ENCODE measurements at places on chromosomes 7 and 10. TPM values are rescaled to one million over a fixed set of nuclear protein-coding genes. Genes with fewer than 3 reads are reported as not detected.

Gene ELAPOR2
- total RNA-seq, result 16.8 TPM

DNA sequence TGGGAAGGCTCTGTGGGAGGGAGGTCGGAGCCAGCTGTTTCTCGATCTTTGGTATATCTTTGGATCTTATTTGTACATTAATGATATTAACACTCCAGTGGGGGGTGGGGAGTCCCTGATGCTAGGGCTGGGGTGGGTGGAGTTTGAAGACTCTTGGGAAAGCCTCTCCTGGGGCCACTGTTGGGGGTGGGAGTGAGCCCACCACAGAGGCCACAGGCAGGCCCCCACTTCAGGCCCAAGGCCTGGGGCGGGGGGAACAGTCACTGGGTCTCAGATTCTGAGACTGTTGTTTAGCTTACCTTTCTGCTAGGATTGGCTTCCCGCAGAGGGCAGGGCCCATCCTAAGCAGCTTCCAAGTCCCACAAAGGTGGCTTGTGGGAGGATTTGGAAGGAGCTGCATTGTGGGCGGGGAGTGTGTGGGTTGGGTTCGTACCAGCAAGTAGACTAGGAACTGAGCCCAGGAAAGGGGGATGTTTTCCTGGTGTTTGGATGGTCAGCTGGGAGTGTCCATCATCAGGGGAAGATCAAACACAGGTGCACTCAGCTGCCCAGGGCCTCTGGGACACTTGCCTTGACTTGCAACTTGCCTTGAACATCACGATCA is 11.9 kb downstream of the YKT6 start:
- no peak for DNase-seq

GRCh38 chr7:108376206-108376605 is 80.0 kb downstream of the NRCAM start:
- no peak for DNase-seq

Gene SPDYE9
- not detected for total RNA-seq

Gene CTTNBP2
- not detected for total RNA-seq

Gene PLXDC2
- 0.07 TPM for total RNA-seq

Gene TEX36
- total RNA-seq, result not detected

DNA sequence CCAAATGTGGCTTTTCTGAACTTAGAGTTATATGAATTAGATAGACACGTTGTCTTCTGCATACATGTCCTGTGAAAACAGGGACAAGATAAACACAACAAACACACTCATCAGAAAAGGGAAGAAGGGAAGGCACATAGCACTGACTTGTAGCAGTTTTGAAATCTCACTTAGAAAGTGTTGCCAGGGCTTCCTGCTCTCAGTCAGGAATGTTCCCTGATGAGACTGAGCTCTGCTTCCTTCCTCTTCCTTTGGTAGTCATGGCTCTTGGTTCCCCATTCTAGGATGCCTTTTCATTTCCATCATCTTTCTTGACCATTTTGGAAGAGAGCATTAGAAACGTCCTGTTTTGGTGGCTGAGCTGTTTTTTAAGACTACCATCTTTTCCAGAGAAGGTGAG is 233.8 kb upstream of the LYZL1 start:
- no peak for DNase-seq

- DNase-seq, result no peak
Observed at GRCh38 chr10:122258136-122259074, 12.7 kb upstream of the BTBD16 start.

Gene HELLS
- total RNA-seq, result 120 TPM

DNA sequence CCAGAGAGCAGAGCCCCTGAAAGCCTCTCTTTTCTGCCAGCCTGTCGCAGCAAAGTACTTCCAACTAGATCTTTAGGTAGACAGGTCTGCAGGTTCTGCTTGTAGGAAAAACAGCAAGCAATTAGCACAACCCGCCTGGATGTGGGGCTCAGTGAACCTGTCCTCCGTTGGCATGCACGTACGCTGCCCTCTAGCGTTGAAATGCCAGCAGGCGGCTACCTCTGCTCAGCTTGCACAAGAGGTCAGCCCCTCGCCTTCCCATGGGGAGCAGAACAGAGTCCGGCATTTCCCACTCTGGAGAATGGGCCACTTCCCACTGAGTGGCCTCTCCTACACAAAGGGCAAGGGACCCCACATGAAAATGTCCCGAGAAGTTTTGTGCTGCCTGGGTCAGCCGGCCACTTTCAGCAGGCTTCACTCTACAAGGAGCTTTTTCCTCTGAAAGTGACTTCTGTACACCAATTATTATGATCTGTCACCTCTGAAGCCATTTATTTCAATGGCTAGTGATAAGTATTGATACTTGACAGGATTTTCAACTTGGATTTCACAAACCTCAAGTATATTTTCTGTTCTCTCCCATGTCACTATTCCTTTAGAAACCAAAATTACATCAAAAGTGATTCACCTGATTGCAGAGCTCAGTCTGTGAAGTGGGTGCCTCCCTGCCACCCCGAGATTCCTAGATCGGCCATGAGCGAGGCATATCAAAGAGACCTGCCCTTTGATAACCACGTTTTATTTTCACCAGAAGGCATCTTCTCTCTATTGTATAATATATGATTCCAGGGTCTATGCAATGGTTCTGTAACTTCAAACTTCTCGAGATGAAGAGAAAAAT is 56.7 kb downstream of the JCAD start:
- DNase-seq, result peak; percentile 69

Gene CTAGE8
- 1.5 TPM for total RNA-seq

DNA sequence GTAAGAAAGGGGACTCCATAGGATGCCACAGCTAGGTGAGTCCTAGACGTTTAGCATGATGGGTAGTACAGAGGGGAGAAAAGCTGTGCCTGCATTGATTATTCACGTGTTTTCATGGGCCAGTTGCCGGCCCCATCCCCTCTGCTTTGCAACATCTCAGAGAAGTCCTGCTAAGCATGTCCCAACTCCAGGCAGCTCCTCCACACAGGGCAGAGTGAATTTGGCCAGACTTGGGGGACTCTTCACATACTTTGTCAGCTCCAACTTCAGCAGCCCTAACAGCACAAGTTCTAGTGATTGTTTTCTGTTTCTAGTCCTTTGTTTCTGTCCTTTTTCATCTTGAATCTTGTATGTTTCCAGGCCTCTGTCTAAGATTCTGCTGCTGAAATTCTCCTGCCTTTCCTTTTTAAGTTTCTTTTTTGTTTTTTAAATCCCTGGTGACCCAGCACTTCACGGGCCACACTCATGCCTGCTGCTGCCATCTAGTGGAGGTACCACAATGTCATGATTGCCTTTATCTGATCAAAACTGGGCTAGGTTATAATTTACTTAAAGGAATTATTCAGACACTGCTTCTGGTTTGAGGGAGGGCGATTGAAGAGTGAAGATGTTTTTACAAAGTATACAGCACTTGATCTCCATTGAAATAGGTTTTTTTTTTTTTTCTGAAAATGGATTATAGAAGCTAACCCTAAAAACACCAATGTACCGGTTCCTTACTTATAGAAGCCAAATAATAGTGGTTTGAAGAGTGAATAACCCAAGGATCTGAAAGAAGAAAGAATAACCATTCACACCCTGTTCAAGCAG is 276.9 kb downstream of the CSTF2T start:
- peak; percentile 25 for DNase-seq

GRCh38 chr7:156107957-156108356 is 295.7 kb upstream of the SHH start:
- no peak for DNase-seq

- no peak for DNase-seq
Observed at GRCh38 chr7:141189231-141189630, 115.4 kb downstream of the TMEM178B start.

GRCh38 chr10:122544493-122544892 is 16.1 kb upstream of the DMBT1 start:
- no peak for DNase-seq

Gene EPC1
- total RNA-seq, result 36.0 TPM

Gene SVIL
- total RNA-seq, result 14.2 TPM

Gene SIRT1
- total RNA-seq, result 42.6 TPM

Gene KLHDC10
- 21.7 TPM for total RNA-seq

Gene GNG11
- not detected for total RNA-seq

Gene HOXA9
- total RNA-seq, result not detected

Gene TFPI2
- 0.34 TPM for total RNA-seq

DNA sequence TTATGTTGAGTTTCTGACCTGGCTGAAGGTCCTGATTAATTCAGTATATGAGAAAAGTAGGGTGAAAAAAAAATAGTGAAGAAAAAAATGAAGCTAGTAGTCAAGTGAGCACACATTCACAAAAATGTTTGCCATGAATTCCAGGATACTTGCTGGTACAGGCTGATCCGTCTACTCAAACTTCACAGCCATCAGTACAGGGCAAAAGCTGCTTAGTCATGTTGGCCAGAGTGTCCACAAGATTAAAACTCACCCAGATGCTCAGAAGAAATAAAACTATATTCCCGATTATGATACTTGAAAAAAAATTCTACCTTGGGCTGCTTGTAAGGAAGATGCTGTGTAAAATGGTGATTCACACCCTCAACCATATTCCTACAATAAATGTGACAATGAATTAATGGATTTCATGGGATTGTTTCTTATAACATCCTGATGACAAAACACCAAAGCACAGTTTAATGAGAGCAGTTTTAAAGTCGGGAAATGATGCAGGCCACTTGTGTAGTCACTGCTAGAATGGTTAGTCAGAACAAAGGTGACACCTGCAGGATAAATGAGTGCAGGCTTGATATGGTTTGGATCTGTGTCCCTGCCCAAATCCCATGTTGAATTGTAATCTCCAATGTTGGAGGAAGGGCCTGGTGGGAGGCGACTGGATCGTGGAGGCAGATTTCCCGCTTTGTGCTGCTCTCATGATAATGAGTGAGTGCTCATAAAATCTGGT is 49.2 kb upstream of the ANKRD1 start:
- DNase-seq, result no peak

Gene OR2A1
- not detected for total RNA-seq

DNA sequence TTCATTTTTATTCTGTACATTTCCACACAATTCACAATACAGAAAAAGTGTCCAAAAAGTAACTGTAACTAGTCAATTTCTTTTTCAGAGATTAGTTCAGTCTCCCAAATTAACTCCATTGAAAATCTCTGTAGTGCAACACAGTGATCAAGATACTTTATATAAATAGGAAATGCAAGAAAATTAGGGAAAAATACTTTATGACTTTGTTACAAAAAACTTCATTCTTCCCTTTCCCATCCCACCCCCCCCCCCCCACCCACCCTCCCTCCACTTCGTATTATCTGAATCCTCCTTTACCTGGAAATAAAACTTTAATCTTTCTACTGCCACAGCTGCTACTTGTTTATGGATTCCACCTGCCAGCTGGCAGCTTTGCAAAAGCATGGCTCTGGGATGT is 37.5 kb upstream of the PTN start:
- no peak for DNase-seq

DNA sequence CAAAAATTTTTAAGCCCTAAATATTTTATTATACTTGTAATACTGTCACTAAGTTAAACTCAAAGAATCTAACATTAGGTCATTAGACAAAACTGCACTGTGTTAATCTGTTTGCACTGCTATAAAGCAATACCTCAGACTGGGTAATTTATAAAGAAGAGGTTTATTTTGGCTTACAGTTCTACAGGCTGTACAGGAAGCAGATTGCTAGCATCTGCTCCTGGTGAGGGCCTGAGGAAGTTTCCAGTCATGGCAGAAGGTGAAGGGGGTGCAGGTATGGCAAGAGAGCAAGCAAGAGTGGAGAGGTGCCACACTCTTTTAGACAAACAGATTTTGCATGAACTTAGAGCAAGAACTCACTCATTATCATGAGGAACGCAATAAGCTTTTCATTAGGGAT is 125.7 kb downstream of the IMMP2L start:
- DNase-seq, result no peak

- no peak for DNase-seq
Observed at GRCh38 chr10:55870186-55870585, 490.9 kb downstream of the ZWINT start.

Data from activated T-cell treated with anti-CD3 and anti-CD28 coated beads, Interleukin-2, amount 50 U/mL, for 72 hours (primary cell).